Activated CD4-positive, alpha-beta T cell treated with anti-CD3 and anti-CD28 coated beads, Interleukin-2, amount 50 U/mL, for 1 hour (primary cell): ENCODE measurements at places on chromosomes 12 and 14.

- DNase-seq, result no peak
These were observed 32.6 kb upstream of the DAAM1 start for GRCh38 chr14:59155886-59156285.

GRCh38 chr12:54033980-54034784 lies 1.3 kb downstream of the HOXC5 start:
- no peak for DNase-seq

GRCh38 chr12:12181511-12181910 lies 85.3 kb downstream of the LRP6 start:
- DNase-seq, result no peak

DNA sequence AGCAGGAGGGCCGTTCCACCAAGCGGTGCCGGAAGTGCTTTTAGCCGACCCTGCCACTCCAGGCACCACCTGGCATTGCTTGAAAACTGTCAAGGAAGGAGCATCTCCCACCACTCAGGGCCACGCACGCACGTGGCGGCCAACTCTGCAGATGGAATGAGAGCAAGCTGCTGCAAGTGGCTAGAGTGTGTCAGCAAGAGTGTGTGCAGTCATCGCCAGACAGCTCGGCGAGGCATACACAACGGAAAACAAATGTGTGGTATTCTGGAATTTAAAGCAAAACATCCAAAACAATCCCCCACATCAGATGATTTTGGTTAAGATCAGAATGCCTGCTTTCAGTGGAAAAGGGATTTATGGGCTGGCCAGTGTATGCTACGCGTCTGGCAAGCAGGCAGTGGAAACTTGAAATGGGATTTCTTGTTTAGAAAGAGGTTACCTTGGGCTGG lies 11.2 kb downstream of the CD9 start:
- DNase-seq, result no peak

DNA sequence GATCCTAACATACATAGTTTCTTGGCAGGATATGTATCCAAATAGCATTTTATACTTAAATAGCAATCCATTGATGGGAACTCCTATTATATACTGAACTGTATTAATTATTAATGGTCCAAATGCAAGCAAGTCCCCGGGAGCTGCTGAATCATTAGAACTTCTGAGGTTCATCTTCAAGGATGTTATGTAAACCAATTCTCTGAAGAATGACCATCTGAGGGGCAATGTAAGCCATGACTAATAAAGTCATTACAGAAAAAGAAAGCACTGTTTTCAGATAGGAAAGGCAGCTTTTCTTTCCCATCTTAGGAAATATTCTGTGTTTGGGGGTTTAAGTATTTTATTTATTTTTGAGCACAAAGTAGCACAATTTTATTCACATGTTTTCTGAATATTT lies 166.1 kb upstream of the SLC16A7 start:
- no peak for DNase-seq

- no peak for DNase-seq
These were observed 66.4 kb upstream of the MAP1LC3B2 start for GRCh38 chr12:116492703-116493324.

GRCh38 chr14:98903371-98903770 lies 368.6 kb downstream of the BCL11B start:
- no peak for DNase-seq

- DNase-seq, result no peak
These were observed 164.7 kb upstream of the CCND2 start for GRCh38 chr12:4108803-4109345.

DNA sequence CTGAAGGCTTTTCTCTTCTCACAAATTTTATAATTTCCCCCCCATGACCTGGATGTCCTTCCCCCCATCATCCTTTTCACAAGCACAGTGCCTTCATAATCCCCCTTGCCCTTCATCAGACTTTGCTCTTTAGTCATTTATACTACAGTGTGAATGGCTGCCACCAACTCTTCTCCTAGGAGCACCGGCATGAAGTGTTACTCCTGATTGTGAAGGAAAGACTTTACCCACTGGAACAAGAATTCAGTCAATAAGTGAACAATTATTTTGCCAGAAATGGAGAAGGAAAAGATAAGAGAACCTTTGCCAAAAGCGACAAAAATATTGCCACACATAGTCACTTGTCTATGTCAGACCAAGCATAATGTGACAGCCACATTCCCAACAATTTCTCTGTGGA lies 5.0 kb downstream of the SERPINA9 start:
- DNase-seq, result no peak

GRCh38 chr14:102922490-102923200 lies at the start of gene AMN:
Gene AMN, plus strand, starts transcription at chr14:102922663. Its CDS starts 26 bp downstream, at chr14:102922689.
- no peak for DNase-seq

DNA sequence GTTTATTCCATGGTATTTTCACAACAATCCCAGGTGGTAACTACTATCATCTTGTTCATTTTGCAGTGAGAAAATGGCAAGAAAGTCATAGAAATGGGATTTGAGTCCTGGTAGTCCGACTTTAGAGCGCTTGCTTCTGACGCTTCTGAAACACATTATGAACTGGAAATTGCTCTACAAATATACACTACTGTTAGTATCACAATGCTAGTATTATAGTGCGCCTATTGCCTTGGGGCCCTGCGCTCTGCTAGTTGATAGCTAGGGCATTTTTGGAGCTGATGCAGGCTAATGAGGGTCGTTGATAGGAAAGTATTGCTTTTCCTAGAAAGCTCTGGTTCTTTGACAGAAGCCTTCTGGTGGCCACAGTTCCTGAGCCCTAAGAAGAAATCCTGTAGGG lies 61.0 kb downstream of the ETV6 start:
- DNase-seq, result no peak

- DNase-seq, result no peak
These were observed 37.8 kb downstream of the PAH start for GRCh38 chr12:102879144-102879763.

- DNase-seq, result no peak
These were observed 47.2 kb upstream of the CTDSP2 start for GRCh38 chr12:57893431-57894353.

- no peak for DNase-seq
These were observed 131.1 kb downstream of the ETV6 start for GRCh38 chr12:11780521-11781101.

DNA sequence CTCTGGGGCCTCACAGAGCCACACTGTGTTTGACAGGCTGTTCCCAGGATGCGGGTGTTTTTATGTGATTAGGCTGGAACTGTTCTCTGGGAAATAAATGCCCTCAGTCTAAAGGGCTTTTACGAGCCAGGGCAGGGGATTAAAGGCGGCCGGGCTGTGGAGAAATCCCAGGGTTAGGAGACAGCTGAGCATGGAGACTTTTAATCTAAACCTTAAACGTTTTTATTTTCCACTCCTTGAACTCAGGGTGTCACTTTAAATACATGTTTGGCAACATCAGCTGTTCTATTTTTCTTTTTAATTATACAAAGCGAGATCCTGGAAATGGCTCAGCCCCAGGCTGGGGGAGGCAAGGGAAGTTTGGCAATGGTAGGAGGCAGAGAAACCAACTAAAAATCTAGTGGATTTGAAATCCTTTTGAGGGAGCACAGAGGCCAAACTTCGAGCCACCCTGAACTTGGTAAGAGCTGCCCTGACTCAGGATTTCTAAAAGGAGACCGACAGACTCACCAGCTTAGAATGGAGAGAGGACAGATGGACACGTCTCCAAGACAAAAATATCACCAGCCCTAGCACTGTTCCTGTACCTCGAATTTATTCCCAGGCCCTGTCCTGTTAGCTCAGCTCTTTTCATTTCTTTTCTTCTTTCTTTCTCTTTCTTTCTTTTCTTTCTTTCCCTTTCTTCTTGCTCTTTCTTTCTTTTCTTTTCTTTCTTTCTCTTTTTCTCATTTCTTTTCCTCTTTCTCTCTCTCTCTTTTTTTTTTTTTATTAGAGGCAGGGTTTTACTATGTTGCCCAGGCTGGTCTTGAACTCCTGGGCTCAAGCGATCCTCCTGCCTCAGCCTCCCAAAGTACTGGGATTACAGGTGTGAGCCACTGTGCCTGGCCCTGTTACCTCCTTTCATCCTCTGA lies 15.8 kb upstream of the ORAI1 start:
- DNase-seq, result no peak
